Transverse colon (tissue), 4 donors: ENCODE measurements at places on chromosomes 2 and 18. TPM values are rescaled to one million over a fixed set of nuclear protein-coding genes. Genes with fewer than 3 reads are reported as not detected.
A peak's percentile ranks its signal among the peaks of the same experiment; 100 is the strongest.

- DNase-seq = no peak
Measured at GRCh38 chr18:13620206-13620672, 106.1 kb downstream of the FAM210A start.

DNA sequence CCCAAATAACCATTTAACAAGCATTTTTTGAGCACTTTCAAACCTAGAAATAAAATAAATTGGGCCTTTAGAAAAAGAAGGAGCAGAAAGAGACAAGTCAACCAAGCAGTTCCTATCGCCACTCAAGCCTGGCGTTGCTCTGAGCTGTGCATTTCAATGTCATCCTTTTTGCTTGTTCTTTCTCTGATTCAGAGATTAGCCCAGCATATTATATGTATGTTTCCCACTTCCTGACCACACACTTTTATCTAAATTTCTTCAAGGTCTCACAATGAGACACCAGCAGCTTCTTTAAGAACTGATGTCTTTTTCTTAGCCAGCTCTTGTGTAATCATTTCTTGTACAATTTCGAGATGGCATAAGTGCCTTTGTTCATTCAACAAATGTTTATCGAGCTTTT lies 344.5 kb upstream of the ID2 start:
- DNase-seq = no peak

- no peak for DNase-seq
Measured at GRCh38 chr18:24368749-24369148, 28.9 kb downstream of the OSBPL1A start.

- no peak for DNase-seq
Measured at GRCh38 chr2:222038067-222038802, 260.6 kb downstream of the PAX3 start.

GRCh38 chr2:21658269-21658668 lies 534.5 kb downstream of the TDRD15 start:
- DNase-seq = no peak

GRCh38 chr2:102301867-102302362 lies 9.4 kb upstream of the IL1RL1 start:
- DNase-seq = peak; percentile 41

The CLIP4 gene
- total RNA-seq = 32.6 TPM

GRCh38 chr2:163556511-163556910 lies 179.3 kb downstream of the FIGN start:
- no peak for DNase-seq

DNA sequence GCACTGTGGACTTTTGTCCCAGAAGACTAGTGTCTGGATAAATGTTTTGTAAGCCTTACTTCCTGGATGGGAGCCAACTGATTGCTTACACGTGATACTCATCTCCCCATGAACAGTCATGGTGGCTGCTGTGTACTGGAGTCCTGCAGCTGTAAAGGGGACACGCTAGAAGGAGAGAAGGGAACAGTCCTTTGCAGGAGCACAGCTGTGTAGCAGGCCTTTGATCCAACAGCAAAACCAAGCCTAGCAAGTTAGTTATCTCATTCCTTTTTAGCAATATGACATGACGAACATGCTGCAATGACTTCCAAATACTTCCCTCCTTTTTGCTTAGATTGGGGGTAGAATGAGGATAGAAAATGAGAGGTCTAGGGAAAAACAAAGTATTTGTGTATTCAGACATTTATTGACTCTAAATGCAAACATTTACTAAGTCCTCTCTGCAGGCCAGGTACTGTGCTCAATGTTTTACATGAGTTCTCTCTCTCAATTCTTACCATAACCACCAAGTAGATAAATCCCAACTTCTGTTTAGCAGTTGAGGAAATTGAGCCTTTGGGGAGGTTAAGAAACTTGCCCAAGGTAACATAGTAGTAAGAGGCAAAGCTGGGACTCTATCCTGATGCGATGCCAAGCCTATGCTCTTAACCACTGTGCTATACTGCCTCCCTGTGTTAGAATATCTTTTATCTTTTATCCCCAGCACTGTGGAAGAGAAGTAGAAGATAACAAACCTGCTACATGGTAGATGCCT lies 55.4 kb upstream of the CD28 start:
- peak; percentile 69 for DNase-seq
